ENCODE measurements at places on chromosomes 12 and 14.

DNA sequence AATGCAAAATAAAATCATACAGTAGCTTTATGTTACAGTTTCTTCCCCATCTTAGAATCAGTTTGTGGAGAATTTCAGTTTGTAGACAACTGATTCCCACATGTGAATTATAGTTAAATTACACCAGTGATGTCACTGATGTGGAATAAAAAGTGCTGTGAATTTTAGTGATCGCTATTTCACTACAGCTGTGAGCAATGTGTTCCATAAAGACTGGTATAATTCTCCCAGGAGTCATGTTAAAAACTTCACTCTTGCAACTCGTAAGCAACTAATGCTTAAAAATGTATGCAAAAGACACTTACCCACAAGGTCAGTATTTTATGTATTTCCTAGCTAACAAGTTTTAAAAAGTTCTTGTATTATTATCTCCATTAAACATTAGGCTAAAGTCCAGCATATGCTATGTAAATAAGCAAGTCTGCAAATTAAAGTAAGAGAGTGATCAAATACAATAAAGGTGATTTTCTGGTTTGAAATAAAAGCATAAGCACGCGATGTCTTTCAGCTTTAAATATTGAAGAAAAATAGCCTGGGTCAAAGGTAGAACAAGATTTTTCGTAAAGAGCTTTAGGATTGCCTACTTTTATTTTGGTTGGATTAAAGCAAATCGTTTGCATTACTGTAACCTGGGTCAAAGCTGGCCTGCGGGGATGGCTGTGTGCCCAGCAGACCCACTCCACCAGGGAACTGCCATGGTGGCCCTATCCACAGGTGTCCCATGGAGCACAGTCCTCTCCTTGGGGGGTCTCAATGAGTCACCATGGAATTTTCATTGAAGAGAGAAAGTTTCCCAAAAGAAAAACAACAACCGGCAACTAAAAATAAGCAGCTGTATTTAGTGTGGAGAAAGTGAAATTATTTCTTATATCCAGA, 12.7 kb upstream of the LRIG3 start:
- no peak for DNase-seq

GRCh38 chr12:52280796-52281560, 6.5 kb downstream of the KRT86 start:
- no peak for DNase-seq

GRCh38 chr12:49283541-49284429, 11.2 kb upstream of the PRPH start:
- no peak for DNase-seq

DNA sequence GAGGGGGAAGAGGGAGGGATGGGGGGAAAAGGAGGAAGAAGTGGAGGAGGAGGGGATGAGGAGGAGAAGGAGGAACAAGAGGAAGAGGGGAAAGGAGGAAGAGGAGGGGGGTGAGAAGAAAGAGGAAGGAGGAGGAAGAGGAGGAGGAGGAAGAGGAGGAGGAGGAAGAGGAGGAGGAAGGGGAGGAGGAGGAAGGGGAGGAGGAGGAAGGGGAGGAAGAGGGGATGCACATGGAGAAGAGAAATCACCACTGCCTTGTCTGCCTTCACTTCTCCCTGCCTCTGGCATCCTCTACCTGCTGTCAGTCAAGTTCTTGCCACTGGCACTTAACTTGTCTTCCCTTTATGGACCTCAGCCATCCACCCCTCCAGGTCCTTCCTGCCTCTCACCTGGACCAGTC, 59.9 kb downstream of the TTC9 start:
- DNase-seq: no peak
